ENCODE measurements at places on chromosomes 16 and 17.

DNA sequence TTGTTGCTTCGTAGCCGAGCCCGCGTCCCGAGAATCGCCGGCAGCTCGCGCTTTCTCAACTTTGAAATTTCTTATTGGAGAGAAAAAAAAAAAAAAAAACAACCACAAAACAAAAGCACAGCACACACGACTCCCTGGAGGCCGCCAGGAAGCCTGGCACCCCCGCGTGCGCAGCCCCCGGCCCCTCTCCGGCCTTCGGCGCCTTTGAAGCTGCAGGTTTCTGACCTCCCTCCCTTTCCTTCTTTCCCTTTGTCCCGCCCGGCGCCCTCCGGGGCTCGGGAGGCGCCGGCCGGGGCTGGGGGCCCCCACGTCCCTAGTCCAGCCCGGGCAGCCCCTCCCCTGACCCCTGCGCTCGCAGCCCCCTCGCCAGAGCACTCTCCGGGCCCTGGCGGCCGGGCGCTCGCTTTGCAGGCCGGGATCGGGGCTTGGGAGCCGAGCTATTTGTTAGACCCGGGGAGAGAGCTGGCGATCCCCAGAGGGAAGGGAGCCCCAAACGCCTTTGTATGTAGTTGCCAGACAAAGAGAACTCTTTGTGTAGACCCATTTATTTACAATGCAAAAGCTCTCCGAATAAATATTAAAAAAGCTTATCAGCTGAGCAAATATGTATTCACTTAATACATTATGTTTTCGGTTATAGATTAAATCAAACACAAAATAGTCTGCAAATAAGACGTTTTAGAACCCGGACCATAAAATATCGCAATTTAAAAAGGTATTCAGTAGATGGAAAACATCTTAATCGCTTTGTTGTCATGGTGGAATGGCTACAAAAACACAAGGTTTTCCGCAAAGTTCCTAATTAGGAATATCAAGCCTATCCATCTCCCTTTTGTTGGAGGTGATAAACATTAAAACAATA is 2.3 kb downstream of the BAHCC1 start:
- no peak for DNase-seq

DNA sequence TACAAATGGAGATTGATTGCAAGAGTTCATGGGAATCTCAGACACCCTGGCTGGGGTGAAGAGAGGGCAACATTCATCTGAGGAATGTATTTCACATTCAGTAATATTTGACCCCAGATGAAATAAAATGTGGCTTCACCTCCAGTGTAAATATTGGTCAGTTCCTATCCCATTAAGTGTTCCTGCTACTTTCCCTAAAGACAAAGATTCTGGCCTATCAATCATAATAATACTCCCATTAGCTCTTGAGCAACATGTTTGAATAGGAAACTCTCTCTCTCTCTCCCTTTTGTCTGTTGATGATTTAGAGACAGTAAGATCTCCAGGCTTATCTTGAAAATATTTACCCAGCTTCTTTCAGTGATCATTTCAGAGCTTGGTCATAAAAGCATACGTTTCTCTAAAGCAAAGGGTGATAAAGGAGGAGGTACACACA is 70.1 kb downstream of the KCNJ2 start:
- no peak for DNase-seq

GRCh38 chr17:79350533-79350932 is 260.3 kb downstream of the RBFOX3 start:
- no peak for DNase-seq

DNA sequence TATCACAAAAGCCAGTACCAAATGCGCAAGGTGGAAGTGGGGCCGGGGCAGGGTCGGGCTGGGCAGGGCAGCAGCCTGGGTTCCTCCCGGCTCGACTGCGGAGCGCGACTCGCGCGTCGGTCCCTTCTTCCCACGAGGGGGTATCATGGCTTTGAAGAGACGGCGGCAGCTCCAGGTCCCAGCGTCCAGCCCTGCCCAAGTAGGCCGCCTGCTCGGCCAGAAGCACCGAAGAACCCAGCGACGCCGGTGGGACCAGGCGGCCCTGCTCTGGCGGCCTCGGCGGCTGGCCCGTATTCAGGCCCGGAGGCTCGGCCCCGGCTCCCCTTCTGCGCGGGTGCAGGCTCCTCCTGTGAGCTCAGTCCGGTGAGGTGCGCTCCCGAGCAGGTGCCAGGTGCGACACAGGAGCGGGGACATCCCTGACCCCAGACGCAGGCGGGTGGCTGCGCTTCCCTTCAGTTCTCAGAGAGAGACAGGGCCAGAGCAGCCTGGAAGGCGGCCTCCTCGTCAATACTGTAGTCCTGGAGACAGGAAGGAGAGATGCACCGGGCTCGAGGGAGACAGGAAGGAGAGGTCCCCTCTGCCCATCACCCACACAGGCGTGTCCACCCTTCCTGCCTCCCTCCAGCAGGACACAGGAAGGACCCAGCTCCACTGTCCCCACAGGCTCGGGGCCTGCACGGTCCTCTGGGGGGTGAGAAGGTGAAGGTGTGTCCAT is 8.9 kb downstream of the RNF166 start:
- DNase-seq, result no peak

DNA sequence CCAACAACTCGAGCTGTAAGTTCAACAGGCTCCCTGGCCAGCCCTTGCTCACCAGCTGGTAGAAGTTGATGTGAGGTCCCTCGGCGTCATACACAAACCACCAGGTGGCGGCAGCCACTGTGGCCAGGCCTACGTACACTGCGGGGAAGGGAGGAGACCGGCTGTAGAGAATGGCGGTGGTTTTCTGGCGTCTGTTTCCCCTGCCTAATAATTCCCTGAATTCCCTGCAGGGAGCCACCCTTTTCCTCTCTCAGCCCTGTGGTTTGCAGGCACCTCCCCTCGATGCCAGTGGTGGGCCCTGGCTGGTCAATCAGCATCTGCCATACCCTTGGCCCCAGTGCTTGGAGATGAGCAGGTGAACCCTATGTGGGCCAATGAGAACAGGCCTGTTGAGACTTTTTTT is 18.9 kb upstream of the P2RX1 start:
- no peak for DNase-seq

DNA sequence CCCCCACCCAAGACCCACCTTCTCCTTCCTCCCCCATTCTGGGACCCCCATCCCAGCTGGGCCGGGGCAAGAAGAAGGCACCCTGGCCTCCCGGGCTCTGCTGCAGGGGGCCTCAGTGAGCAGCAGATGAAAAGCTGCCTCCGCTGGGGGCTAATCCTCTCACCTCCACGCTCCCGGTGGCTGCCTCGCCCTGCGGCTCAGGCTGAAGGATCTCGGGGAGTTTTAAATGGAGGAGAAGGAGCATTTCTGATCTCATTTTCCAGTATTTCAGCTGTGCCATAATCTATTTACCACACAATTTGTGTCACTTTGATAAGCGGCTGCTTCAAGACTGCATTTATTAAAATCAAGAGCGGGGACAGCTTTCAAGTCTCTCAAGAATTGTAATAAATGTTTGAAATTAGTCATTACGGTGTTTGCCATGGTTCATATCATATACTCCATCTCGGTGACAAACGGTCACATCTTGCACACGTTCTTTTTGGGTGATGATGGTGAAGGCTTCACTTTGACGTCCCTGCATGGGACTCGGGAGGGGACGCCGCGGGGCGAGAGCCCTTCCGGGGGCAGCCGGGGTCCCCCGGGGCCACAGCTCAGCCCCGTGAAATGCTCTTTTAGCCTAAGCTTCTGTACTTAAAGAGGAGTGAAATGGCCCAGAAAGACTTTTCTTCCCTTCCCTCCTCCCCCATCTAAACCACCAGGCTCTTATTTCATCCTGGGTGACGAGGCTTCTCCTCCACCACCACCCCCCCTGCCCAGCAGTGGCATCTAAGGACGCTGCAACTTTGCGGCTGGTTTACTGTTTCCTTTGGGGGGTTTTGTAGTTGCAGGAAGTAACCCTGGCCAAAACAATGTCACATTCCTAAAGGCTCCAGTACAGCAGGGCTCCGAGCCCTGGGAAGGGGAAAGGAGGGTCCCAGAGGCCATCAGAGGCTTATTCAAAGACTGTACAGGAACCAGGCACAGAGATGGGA is 313.1 kb upstream of the TNRC6C start:
- DNase-seq, result peak; percentile 95

GRCh38 chr16:84086341-84086740 is 30.4 kb downstream of the MBTPS1 start:
- no peak for DNase-seq

DNA sequence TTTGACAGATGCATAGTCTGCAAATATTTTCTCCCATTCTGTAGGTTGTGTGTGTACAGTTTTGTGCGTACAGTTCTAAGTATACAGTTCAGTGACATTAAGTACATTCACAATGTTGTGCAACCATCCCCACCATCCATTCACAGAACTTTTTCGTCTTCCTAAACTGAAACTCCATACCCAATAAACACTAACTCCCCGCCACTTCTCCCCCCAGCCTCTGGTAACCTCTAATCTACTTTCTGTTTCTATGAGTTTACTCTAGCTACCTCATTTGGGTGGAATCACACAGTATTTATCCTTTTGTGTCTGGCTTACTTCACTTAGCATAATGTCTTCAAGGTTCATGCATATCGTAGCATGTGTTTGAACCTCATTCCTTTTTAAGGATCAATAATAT is 14.3 kb downstream of the PIK3R5 start:
- DNase-seq, result no peak

DNA sequence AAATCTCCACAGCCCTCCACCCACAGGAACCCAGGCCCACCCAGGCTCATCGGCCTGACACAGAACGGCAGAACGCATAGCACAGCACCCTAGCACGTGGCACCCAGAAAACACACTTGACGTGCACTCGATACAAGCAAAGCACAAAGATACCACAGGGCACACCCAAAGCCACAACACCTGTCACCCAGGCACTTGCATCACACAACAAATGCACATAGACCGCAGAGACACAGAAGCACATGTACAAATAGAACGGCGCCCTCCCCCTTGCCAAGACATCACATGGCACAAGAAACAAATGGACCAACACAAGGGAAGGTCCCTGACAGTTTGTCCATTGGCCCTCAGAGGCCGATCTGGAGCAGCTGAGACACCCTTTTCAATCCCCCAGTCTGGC is 147.7 kb upstream of the WSCD1 start:
- DNase-seq, result no peak

GRCh38 chr17:64138441-64138840 is 8.5 kb upstream of the ERN1 start:
- DNase-seq, result no peak

- DNase-seq, result no peak
Measured at GRCh38 chr17:44864831-44865230, 17.1 kb downstream of the HIGD1B start.

- no peak for DNase-seq
Measured at GRCh38 chr17:6455321-6455705, 11.1 kb downstream of the PIMREG start.

- DNase-seq, result no peak
Measured at GRCh38 chr16:56343661-56344517, 81.5 kb downstream of the AMFR start.

GRCh38 chr17:19348081-19348650 is 14.4 kb downstream of the B9D1 start:
- DNase-seq, result no peak

DNA sequence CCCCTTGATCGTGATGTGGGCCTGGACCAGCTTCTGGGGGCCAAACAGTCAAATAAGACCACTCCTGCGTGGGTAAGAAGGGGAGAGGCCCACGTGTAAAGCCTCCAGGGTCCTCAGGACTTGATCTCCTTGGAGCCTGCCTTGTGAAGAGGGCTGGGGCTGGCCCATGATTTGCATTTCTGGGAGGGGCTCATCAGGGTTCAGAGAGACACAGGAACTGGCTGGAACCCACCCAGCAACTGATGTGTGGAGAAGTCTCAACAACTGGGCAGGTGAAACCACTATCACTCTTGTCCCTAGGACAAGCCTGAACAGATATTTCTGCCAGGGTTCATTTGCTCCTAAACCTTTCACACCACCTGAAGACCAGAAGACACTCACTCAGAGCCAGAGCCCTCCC is 214.7 kb downstream of the ZNF423 start:
- DNase-seq, result no peak

DNA sequence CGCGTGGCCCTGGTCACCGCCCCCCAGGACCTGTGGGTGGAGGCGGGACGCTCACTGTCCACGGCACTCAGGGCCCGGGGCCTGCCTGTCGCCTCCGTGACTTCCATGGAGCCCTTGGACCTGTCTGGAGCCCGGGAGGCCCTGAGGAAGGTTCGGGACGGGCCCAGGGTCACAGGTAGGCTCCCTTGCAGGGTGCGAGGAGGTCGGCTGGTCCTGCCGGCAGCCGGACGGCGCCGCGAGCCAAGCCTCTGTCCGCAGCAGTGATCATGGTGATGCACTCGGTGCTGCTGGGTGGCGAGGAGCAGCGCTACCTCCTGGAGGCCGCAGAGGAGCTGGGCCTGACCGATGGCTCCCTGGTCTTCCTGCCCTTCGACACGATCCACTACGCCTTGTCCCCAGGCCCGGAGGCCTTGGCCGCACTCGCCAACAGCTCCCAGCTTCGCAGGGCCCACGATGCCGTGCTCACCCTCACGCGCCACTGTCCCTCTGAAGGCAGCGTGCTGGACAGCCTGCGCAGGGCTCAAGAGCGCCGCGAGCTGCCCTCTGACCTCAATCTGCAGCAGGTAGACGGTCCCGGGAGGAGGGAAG is 1.3 kb downstream of the GUCY2D start:
- DNase-seq, result no peak

DNA sequence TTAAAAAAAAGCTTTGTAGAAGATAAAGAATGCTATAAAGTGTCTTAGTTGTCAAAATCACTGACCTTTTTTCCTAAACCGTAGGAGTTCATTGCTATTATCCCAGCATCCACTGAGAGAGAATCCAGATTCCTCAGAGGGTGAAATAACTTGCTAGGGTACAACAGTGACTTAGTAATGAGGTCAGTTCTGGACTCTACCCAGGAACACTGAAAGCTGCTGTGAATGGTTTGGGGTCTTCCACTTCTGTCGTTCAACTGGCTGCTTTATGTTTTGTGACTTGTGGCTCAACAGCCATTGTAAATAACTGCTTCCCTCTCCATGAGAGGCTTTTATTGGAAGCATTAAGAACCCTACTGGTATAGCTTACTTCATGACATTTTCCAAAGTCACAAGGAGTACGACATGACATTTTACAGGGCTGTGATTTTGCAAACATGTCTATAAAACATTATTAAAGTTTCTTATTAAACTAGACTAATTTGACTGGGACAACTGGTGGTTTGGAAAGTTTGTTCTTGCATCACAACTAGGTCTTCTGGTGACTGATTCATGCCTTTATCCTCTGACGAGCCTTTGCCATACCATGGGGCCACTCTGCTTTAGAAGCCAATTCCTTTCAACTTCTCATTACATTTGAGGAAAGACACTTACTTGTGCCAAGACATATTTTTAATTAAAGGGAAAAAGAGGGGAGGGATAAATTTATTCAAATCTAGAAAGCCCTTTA is 92.2 kb upstream of the CDH11 start:
- no peak for DNase-seq

- DNase-seq, result no peak
Measured at GRCh38 chr17:16922386-16923096, 49.4 kb downstream of the TNFRSF13B start.

DNA sequence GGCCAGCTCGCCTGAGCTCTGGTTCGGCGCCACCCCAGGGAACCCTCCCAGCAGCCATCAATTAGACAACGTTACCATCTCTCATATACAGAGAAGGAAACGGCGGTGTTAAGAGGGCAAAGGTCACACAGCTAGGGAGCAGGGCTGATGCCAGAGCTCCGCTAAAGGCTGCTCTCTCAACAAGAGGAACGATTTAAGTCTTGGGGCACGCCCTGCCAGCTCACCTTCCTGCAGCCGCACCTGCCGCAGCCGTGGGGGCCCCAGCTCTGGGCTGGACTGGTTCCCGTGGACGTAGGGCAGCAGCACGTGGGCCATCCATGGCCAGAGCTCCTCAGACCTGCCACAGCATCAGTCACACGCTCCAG is 43.5 kb downstream of the PKD1 start:
- no peak for DNase-seq

GRCh38 chr17:32275060-32276042 is 9.7 kb downstream of the RHBDL3 start:
- no peak for DNase-seq

All from T-helper 2 cell (primary cell).